Large intestine (tissue), 12 donors: ENCODE measurements at places on chromosomes 2 and 18.

GRCh38 chr2:160077912-160078810 is 15.7 kb upstream of the PLA2R1 start:
- DNase-seq = peak; percentile 80

GRCh38 chr2:18651842-18652774 is 62.7 kb upstream of the NT5C1B start:
- DNase-seq = no peak

DNA sequence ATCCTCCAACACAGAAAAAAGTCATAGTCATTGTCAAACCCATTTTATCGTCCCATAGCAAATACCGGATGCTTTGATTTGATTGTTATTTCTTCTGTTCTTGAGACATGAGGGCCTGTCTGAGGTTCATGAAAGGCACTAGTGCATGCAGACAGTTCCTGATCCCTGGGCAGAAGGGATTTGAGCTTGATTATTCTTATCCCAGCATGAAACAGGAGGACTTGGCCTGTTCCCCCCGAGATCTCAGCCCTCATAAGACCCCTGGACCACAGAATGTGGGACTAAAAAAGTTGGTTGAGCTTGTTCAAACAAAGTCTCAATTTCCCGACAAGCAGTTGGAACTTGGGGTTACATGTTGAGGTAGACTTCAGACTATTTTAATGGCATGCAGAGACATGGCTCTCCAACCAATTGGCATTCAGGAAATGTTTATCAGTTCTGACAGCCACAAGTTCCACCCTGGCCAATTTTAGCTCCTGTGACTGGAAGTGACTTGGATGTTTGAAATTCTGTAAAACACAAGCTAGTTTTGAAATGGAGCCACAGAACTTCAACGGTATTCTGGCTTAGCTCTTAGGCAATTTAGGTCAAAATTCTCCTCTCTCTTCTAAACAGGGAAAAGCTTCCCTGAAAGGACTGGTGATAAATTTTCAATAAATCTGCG is 366.9 kb upstream of the SLC14A2 start:
- no peak for DNase-seq

GRCh38 chr2:8151888-8152287 is 530.0 kb upstream of the ID2 start:
- DNase-seq = no peak

DNA sequence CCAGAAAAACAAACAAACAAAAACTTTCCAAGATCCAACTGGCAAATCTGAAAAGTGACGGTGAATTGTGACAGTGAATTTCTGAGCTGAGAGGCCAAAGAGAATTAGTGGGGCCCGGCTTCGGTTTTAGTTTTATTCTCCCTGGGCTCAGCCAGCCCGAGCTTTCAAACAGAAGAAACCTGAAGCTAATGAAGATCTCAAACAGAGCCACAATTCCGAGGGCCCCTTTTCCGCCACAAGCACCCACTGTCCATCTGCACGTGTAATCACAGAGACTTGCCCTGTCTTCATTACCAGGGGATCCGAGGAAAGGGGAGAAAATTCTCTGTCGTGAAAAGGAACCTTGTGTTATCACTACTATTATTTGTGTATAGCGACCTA is 4.2 kb upstream of the ONECUT2 start:
- DNase-seq = no peak

GRCh38 chr18:2100694-2101213 is 470.6 kb downstream of the METTL4 start:
- no peak for DNase-seq

GRCh38 chr2:65688141-65688886 is 255.9 kb upstream of the SPRED2 start:
- no peak for DNase-seq

DNA sequence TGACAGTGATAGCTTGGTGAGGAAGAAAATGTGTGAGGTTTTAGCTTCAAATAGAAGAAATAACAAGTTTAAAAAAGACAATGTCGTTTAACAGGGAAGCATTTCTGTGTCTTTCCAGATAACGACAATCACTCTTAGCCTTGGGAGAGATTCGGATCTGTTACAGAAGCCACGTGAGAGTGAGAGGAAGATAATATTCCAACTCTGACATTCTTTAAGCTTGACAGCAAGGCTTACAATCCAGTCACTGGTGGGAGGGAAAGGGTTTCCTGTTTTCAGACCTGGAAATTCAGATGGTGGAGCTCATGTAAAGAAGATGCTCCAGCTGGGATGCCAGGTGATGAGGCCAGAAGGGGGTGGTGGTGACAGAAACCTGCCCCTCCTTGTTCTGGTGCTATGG is 30.8 kb downstream of the FBXO48 start:
- DNase-seq = no peak

DNA sequence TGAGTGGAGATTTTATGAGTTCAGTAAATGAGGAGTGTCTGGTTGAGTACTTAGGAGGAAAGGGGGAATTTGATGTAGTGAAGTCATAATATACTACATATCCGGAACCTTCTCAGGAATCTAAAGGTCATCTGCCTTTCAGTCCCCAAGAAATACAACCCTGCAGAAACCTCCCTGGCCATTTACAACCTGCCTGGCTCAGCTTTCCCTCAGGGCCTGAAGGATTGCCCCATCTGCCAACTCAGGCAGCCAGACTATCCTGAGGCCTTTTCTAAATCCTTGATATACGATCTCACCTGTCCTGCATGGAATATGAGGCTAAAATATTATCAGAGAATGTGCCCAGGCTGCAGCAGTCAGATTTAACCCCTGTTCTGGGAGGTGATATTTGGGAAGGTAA is 165.4 kb upstream of the SPOPL start:
- DNase-seq = no peak

GRCh38 chr2:207682557-207682956 is 28.9 kb upstream of the CCNYL1 start:
- no peak for DNase-seq

DNA sequence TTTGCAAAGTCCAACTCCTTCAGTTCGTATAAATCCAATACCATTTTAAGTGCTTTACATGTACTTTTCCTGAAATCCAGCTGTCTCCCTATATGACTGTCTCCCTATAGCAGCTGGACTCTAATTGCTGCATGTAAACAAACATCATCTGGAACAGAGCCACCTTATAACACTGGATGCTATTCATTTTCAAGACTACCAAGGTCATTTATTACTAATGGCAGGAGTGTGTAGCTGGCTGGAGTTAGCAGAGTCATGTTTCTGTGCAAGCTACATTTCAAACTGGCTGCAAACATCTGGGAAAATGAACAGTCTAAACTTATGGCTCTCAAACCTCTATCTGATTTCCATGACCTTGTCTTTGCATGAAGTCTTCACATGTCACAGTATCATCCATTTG is 575.2 kb downstream of the PIK3C3 start:
- DNase-seq = no peak

DNA sequence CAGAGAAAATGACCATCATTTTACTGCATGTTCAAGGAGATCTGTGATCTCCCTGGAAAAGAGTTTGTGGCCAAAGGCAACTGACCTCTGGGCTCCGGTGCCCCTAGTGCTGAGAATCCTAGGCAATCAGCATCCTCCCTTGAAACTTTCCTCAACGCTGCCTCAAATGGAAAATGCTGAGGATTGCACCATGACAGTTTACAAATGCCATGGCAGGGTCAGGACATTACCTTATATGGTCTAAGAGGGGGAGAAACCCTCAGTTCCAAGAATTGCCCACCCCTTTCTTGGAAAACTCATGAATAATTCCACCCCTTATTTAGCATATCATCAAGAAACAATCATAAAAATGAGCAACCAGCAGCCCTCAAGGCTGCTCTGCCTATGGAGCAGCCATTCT is 48.3 kb downstream of the ALPK2 start:
- no peak for DNase-seq

- DNase-seq = peak; percentile 33
These were observed at the start of gene IL1B for GRCh38 chr2:112836695-112837117. Gene IL1B, minus strand, starts transcription at chr2:112836779. Its CDS starts 550 bp downstream, at chr2:112836229.

GRCh38 chr2:207975921-207976320 is 49.4 kb downstream of the PLEKHM3 start:
- DNase-seq = no peak

DNA sequence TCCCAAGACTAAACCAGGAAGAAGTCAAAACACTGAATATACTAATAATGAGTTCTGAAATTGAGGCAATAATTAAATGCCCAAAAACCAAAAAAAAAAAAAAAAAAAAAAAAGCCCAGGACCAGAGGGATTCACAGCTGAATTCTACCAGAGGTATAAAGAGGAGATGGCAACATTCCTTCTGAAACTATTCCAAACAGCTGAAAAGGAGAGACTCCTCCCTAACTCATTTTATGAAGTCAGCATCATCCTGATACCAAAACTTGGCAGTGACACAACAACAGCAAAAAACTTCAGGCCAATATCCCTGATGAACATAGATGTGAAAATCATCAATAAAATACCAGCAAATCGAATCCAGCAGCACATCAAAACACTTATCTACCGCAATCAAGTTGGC is 108.5 kb upstream of the COL3A1 start:
- DNase-seq = no peak

DNA sequence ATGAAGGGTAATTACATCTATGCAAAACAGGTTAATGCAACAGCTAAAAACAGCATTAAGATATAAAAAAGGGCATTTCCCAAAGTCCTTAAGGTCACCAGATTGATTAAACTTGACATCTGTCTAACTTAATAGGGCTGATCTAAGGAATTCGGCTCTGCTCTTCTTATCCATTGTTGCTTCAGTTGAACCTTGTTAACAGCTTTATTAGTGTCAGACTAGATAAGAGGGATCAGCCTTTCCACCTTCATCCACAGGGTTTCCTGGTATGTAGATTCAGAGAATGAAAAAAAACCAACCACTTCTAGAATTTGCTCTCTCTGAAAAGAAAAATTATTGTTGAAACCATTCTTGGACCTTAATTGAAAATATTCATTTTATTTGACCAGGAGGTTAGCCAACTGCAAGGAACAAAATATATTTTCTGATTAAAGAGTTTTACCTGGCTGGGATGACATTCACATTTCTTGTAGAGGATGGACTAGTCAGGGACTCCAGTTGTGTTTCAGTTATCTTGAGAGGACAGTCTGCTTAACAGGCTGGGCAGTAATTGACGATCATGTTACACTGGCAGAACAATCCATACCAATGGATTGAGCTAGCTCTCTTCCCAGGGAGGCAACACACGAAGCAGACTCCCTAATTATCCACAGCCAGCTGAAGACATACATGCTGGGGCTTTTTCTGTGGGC is 357.4 kb upstream of the ACVR2A start:
- DNase-seq = peak; percentile 65

DNA sequence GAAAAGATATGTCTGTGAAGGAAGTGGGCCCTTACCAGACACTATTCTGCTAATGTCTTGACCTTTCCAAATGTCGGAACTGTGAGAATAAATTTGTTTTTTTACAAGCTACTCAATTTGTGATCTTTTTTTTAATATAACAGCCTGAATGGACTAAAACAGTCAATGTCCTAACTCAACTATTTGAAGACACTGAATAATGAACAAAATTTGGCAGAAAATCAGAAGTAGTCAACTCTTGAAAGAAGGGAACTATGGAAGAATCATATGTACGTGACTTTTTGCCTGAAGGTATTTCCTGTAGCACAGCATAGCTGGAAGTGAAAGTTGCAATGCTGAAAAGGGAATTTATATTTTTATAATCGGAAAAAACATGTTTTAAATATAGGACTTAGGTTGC is 351.8 kb upstream of the TFPI start:
- DNase-seq = no peak

DNA sequence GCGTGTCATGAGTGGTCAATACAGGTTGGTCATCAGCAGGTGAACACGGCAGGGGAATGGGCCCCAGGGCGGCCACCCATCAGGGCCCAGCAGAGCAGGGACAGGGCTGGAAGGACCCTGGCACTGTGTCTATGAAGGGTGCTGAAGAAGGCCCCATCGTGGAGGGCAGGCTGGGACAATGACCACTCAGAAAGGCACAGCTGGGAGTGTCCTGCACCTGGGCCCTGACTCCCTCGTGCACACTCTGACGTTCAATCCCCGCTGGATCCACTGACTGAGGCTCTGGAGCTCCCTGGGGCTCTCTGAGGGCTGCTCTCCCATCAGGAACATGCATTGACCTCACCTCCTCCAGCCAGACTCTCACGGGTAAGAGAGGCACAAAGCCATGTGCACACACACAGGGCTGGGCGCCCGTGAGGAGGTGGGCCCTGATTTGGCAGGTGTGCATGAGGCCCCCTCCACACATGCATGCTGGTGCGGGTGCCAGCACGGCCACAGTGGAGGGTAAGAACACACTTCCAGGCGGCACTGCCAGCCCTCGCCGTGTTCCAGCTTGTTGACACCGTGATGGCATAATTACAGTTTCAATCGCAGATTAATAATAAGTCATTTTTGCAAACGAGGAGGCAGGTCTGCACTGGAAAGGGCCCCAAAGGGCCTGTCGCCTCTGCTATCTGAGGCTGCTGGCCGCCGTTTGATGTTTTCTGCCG is 58.5 kb downstream of the SMAD7 start:
- no peak for DNase-seq

DNA sequence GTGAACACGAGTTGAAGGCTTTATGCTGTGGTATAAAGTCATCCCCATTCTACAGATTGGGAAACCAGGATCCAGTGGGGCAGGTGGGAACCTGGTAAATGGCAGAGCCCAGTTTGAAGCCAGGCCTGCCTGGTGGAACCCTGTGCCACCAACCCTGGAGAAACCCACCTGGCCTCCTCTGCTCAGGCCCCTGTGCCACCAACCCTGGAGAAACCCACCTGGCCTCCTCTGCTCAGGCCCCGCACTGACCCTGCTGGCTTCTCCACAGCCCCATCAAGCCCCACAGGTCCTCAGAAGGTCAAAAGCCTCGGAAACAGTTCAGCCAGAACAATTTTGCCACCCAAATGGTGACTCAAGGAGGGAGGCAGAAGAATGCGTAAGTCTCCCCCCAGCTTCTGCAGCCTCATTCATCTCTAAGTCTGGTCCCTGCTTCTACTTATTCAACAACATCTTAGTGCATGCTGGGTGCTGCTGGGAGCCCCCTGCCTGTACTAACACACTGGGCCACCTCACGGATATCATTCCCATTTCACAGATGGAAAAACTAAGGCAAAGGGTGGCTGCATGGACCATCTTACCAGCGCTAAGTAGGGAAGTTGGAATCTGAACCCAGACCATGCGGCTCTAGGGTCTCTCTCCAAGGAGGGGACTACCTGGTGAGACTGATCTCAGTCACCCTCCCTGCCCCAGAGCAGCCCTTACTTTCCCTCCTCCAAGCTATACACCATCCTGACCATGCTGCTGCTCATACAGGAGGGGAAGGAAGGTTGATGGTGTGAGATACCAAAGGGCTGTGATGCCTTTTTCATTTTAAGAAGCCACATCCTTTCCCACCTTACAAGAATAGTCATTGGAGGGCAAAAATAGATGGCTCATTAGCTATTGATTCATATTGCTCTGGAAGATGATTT is 93.7 kb upstream of the ID2 start:
- DNase-seq = no peak

DNA sequence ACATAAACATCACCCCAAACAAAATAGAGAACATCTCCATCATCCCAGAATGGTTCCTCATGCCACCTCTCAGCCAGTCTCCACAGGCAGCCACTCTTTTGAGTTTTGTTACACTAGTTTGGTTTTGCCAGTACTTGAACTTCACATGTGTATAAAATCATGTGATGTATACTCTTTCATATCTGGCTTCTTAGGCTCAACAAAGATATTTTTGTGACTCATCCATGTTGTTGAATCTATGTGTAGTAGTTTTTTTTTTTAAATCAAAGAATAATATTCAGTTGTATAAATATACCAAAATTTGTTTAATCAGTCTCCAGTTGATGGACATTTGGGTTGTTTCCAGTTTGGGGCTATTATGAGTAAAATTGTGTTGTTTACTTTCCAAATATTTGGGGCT is 75.9 kb downstream of the PMS1 start:
- no peak for DNase-seq
